ENCODE measurements at places on chromosomes 11 and 22.

- DNase-seq, result no peak
Measured at GRCh38 chr11:66701432-66702240, 23.9 kb upstream of the RBM4B start.

- DNase-seq, result peak; percentile 9
Measured at GRCh38 chr11:898540-899190, 11.9 kb downstream of the CHID1 start.

DNA sequence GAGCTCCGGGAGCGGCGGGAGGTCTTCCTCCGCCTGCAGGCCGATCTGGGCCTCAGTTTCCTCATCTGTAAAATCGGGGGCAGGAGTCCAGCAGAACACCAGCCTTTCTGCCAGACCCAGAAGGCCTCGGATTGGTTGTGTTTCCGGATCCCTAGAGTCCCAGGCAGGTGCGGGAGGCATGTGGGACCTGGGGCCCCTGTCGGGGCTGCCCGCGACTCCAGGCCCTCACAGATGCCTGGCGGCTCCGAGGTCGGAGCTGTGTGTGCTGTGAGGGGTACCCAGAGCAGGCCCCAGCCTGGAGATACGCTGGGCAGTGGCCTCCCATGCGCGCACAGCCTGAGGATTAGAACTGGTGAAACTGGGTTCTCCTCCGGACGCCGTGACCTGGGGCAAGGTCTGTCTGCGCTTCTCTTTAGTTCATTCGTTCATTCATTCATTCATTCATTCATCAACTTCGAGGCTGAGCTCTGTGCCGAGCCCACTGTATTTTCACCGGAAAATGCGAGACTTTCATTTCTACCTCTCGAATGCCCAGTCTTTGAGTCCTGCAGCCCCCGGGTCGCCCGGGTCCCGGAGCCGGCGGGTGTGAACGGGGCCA is 24.6 kb downstream of the FLRT1 start:
- DNase-seq, result no peak

GRCh38 chr11:79335681-79336080 is 105.1 kb downstream of the TENM4 start:
- no peak for DNase-seq

GRCh38 chr22:50531962-50532674 is 2.3 kb upstream of the TYMP start:
- peak; percentile 48 for DNase-seq

DNA sequence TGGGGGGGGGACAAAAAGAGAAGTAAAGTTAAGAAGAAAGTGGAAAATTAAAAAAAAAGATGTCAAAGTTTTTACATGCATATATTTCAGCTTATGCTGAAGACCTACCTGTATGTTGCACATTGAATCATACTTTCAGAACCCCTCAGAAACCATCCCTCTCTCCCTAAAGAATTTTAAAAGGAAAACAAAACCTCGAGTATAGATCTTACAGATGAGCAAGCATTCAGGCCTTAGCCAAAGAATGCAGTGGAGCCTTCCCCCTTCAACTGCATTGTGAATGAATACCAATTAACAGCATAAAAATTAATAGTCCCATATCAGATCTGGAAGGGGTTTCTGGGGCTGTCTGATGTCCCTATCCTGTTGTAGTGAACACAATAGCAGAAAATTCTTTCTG is 16.3 kb downstream of the KDELR3 start:
- DNase-seq, result no peak

GRCh38 chr11:47468598-47469214 is 19.8 kb upstream of the RAPSN start:
- DNase-seq, result no peak

GRCh38 chr11:130145975-130146776 is 13.4 kb upstream of the ST14 start:
- no peak for DNase-seq

- DNase-seq, result no peak
Measured at GRCh38 chr11:1870721-1871466, 18.0 kb downstream of the LSP1 start.

GRCh38 chr11:95255251-95256145 is 24.5 kb upstream of the SESN3 start:
- no peak for DNase-seq

DNA sequence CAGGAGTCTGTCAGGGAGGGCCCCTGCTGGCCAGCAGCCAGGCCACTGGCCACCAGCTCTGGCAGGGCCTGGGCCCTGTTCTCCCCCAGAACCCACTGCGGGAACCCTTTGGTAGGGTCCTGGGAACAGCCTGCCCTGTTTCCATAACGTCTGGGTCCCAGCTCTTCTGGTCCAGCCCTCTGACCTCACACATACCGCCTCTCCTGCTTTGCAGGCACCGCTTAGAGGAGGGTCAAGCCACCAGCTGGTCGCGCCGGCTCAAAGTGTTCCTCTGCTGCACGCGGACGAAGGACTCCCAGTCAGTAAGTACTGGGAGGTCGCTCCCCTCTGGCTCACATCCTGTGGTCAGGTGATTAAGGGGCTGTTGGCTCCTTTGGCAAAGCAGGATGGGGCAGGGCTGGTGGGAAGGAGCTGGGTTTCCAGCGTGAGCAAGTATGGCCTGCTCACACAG is 26.6 kb upstream of the MYRF start:
- no peak for DNase-seq
